ENCODE measurements at places on chromosomes 13 and 19.

DNA sequence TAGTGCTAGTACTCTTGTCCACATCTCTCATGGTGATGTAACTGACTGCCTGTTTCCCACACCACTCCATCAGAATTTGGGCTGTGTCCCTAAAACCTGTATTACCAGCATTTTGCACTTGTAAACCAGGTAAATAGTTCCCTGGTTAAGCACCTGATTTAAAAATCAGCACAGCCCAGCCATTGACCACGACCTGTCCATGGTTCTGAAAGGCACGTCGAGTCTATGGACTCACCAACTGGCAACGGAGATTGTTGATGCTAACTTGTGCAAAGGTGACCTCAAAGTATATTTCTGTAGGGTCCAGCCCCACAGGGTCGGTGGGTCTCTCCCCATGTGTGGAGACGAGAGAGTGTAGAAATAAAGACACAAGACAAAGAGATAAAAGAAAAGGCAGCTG lies 46.7 kb upstream of the ZNF835 start:
- DNase-seq = no peak

GRCh38 chr13:99174533-99175100 lies 26.0 kb upstream of the UBAC2 start:
- DNase-seq = no peak

GRCh38 chr13:50370303-50370950 lies 355.2 kb downstream of the KCNRG start:
- DNase-seq = no peak

DNA sequence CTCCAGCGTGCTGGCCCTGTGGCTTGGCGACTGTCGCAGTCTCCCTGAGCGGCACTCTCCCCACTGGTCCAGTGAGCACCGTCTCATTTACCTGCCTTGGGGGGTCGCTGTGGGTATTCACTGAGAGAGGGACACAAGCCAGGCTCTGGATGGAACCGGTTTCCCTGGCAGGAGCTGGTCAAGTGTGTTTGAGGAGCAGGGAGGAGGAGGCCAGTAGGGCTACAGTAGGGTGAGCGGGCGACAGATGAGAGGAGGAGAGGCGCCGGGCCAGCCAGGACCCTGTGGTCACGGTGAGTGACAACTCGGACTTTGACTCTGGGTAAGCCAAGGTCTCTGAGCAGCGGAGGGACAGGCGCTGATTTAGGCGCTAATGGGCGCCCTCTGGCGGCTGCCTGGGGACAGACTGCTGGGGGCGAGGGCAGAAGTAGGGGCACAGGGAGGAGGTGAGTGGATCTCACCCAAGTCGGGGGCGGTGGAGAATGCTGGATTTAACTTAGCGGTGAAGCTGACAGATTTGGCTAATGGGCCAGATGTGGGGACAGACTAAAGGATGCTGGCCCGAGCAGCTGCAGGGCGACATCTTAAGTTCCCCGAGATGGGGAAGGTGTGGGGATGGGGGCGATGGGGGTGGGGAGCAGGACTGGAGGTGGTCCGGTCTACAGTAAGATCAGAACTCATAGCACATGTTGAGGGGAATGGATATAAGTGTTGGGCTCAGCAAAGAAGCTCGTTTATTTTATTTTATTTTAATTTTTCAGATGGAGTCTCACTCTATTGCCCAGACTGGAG lies 4.7 kb upstream of the PRMT1 start:
- DNase-seq = peak; percentile 86

DNA sequence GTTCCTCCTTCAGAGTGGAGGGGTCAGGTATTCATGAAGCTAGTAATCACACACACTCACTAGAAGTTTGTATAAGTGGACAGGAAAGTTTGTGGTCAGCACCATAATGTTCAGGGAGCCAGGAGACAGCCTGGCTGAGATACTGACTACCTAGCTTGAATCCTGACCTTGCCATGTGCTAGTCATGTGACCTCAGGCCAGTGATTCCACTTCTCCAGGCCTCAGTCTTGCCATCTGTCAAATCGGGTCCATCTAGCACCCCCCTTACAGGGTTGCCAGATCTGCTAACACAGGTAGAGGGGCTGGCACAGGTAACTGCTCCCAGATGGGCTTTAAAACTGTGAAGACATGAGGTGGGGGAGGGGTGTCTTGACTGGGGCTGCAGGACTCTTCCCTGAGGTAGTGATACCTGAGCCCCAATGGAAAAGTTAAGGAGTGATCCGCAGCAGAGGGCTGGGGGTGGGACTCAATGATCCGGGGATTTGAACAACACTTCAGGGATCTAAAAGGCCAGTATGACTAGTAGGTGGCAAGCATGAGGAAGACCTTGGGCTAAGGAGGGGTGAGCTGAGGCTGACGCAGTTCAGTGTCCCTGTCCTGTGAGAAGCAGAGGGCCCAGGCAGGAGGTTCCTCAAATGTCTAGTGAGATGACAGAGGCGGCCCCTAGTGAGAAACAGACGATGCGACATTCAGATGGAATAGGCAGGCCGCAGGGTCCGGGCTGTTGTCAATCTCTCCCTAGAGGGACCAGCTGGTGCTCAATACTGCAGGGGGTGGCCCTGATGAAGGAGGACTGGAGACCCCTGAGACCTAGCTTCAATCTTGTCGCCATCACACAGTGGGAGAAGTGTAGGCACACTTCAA lies 8.5 kb downstream of the ACTMAP start:
- no peak for DNase-seq

- DNase-seq = peak; percentile 2
These were observed 1.7 kb downstream of the TGFBR3L start for GRCh38 chr19:7916103-7916954.

DNA sequence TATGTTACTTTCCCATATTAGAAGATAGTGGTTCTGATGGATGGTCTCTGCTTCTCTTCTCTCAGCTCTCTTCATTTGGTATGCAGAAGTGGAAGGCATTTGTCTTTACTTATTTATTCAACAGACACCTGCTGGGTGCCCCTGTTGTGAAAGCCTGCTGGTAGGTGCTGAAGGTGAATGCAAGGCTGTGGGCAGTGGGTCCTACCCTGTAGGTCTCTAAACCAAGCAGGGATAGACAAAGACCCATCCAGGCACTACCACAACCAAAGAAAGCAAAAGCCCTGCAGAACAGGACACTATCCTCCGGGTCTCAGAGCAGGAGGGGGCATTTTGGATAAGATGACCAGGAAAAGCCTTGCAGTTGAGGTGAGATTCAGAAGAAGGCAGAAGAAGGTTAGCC lies 106.1 kb downstream of the STARD13 start:
- DNase-seq = no peak

GRCh38 chr19:11203194-11204075 lies 6.1 kb upstream of the KANK2 start:
- DNase-seq = no peak

GRCh38 chr19:32921624-32922023 lies 50.1 kb downstream of the CEP89 start:
- no peak for DNase-seq

DNA sequence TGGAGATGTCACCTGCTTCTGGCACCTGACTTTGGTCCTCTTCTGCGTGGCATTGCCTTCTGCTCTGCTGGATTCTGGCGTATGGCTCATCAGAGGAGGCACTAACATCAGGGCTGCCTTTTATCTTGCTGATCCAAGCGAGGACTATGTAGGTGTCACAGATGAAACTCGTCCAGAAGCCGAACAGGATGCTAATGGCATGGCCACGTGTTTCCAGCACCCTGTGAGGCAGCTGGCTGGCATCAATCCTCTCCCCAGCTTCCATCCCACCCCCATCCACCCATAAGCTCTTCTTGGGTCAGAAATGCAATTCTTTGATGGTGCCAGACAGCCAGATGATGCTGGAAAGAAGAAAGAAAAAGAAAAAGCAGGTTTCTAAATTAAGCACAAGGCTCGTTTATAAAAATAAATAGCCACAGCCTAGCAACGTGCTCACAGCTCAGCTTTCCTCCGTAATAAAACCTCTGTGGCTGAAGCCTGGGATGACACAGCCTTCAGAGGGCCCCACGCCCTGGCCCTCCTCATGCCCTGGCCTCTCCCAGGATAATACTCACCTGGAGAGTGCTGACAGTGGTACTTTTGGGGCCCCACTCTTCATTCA lies 212.9 kb upstream of the SERP2 start:
- DNase-seq = no peak

DNA sequence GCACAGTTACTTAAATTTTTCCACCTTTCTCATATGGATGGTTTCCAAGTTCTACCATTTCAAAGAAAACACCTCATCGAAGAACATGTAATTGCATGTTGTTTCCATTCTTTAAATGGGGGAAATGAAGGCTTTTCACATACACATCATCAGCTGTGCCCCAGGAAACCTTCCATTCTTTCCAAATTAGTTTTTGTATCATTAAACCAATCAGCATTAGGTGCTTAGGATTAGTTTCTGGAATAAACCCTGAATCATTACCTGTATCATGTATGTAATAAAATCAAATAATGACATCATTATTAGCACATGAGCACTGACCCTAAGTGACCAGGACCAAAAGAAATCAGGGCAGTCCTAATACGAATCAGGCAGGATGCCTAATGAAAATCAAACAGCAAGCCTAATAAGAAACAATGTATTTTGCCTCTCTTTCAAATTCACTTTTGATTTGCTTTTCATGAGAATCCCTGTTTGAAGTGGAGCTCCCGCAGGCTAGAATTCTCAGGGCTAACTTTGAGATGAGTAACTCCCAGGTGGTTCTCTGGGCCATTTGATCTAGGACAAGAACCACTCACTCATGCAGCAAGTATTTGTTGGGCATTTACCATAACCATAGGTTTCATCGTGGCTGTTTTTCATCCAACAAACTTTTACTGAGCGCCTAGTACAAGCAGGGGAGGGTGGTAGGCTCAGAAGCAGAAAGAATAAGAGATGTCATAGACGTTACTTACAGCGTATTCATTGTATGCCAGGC lies 89.2 kb downstream of the MZT1 start:
- DNase-seq = no peak

DNA sequence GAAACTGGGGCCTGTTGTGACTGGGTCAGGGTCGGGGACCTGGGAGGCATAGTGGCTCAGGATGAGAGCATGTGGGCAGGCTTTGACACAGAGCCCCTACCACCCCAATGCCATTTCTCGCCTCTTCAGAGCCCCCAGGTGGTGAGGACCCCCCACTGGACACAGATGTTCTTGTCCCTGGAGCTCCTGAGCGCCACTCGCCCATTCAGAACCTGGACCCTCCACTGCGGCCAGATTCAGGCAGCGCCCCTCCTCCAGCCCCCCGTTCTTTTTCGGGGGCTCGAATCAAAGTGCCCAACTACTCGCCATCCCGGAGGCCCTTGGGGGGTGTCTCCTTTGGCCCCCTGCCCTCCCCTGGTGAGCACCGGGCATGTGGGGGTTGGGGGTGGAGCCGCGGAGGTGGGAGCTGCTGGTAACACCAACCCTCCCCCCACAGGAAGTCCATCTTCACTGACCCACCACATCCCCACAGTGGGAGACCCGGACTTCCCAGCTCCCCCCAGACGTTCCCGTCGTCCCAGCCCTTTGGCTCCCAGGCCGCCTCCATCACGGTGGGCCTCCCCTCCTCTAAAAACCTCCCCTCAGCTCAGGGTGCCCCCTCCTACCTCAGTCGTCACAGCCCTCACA lies 10.4 kb downstream of the IGFLR1 start:
- DNase-seq = no peak

DNA sequence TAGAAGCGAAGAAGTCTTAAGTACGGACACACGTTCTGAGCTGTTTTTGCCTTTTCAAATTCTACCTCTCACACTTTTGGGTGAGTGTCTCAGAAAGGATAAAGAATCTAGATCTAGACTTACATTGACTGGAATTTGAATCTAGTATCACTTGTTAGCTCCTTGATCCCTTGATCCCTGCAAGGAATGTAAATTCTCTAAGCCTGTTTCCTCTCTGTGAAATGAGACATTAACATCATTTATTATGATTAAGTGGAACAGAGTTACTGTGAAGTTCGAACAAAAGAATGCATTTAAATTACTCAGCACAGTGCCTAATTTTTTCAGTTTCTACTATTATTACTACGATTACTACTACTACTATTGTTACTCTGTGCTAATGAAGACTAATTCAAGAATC lies 86.6 kb upstream of the POSTN start:
- no peak for DNase-seq

DNA sequence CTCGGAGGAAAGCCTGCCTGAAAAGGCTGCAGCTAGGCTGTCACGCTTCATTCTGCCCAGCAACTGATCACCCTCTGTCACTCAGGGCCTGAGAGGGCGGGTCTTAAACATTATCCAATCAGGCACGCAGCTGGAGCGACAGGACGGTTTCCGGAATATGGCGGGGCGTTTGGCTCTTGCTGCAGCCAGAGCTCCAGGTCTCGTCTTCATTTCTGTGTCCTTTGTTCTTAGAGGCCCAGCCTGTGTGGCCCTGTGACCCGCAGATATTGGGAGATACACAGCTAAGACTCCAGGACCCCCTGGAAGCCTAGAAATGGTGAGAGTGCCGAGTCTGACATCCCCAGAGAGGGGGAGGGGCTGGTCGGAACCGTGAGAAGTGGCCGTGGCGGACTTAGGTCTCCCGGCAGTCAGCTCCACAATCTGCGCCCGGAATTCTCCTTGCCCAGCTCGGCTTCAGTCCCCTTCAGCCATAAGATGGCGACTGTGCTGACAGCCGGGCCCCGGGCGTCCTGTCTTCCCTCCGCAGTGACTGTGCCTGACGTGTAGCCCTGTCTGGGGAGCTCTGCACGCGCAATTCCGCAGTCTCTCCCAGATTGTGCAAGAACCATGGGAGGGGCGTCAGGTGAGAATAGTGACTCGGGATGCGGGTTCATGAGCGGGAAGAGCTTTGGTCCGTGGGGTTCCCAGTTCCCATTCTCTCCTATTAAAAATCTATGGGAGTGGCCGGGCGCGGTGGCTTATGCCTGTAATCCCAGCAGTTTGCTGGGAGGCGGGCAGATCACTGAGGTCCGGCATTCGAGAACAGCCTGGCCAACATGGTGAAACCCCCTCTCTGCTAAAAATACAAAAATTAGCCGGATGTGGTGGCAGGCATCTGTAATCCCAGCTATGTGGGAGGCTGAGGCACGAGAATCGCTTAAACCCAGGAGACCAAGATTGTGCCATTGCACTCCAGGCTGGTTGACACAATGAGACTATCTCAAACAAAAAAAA lies at the start of gene ZNF429:
Gene ZNF429 (plus strand): TSS at position 144 of the 993 bp plus-strand sequence. CDS start 170 bp downstream, at position 314.
- DNase-seq = peak; percentile 94

DNA sequence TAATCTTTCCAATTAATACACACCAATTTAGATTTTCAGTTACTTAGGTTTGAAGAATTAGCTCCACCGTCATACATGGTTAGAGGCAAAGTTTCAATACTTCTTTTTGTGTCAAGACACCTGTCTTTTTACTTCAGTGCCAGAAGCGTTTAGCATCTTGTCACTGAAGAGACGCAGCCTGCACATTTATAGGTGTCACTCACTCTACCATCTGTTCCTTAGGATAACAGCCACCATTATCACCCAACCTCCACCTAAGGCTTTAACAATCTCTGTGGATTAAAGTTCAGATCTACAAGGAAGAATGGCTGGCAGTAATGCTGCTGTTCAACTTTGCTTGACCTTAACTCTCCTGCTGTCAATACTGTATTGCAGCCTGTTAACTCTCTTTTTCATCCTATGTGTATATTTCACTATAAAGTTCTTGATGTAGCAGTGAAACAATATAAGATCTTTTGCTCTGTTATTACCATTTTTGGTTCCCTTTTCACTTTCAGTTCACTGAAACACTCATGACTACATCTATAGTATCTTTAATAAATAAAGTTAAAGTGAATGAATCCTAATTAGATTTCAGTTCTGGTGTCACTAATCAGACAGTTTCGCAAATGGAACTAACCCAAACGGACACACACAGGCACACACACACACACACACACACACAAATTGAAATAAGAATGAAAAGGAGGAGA lies 435.6 kb downstream of the PCDH9 start:
- DNase-seq = no peak

- no peak for DNase-seq
These were observed 130.9 kb upstream of the SPACA7 start for GRCh38 chr13:112245179-112245724.
